ENCODE measurements at places on chromosomes 1 and 21.

- DNase-seq: no peak
Observed at GRCh38 chr21:14210738-14211137, at the start of gene LIPI. Gene LIPI (minus strand): TSS chr21:14210955. CDS start chr21:14210845, 110 bp downstream.

- DNase-seq: no peak
Observed at GRCh38 chr1:234525099-234525799, 46.3 kb upstream of the TARBP1 start.

DNA sequence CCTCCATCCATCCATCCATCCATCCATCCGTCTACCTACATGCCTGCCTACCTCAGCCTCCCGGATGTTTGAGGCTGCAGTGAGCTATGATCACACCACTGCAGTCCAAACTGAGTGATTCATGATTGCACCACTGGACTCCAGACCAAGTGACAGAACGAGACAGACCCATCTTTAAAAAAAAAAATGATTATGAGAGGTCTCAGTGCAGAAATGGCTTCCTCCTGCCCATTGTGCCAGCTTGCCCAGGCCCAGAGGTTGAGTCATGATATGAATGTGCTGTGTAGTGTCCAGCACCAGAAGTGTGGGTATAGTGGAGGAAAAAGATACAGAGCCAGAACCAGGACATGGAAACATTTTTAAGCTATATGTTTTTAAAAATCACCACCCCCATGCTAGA, 149.9 kb downstream of the KIF26B start:
- DNase-seq: no peak

DNA sequence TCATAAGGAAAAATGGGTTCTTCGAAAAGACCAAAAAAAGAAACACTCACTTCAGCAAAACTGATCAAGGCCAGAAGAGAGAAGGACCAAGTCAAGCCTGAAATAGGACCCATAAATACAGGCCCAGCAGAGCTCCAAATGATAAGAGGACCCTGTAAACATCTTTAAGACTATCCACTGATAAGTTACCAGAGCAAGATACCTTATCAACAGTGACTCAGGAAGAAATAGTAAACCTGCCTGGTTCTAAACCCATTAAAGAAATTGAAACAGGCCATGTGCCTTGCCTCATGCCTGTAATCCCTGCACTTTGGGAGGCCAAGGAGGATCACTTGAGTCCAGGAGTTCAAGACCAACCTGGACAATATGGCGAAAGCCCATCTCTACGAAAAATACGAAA, 81.8 kb upstream of the ERRFI1 start:
- DNase-seq: no peak

DNA sequence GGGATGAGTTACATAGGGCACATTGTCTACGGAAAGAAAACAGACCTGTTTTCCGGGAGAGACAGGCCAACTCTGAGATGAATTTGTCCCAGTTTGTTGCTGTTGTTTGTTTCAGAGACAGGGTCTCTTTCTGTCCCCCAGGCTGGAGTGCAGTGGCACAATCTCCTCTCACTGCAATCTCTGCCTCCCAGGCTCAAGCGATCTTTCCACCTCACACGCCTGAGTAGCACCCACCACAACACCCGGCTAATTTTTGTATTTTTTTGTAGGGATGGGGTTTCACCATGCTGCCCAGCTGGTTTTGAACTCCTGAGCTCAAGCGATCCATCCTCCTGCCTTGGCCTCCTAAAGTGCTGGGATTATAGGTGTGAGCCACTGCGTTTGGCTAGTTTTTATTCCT, 125.5 kb upstream of the ERRFI1 start:
- no peak for DNase-seq

- DNase-seq: no peak
Observed at GRCh38 chr1:173095632-173096031, 44.9 kb upstream of the TNFSF18 start.

- DNase-seq: no peak
Observed at GRCh38 chr21:26847002-26847401, 1.8 kb upstream of the ADAMTS1 start.

- DNase-seq: no peak
Observed at GRCh38 chr1:244458781-244459180, 2.3 kb upstream of the CATSPERE start.

- DNase-seq: no peak
Observed at GRCh38 chr1:55500601-55501000, 285.4 kb upstream of the USP24 start.

GRCh38 chr1:93694819-93695218, 13.2 kb upstream of the BCAR3 start:
- DNase-seq: no peak

- no peak for DNase-seq
Observed at GRCh38 chr1:178364782-178365181, 132.0 kb downstream of the CLEC20A start.

DNA sequence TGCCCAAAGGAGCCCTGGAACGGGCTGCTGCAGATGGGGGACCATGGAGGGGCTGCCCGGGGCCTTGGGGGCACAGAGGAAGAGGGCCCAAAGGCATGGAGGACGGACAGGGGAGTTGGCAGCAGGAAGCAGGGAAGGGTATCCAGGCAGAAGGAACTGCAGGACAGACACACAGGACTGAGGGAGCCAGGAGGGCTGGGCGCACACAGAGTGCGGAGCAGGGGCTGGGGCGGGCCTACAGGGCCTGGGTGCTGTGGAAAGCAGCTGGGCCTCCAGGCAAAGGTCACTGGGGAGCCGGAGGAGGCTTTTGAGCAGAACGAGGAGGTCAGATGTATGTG, 28.1 kb downstream of the KRTAP10-1 start:
- no peak for DNase-seq

DNA sequence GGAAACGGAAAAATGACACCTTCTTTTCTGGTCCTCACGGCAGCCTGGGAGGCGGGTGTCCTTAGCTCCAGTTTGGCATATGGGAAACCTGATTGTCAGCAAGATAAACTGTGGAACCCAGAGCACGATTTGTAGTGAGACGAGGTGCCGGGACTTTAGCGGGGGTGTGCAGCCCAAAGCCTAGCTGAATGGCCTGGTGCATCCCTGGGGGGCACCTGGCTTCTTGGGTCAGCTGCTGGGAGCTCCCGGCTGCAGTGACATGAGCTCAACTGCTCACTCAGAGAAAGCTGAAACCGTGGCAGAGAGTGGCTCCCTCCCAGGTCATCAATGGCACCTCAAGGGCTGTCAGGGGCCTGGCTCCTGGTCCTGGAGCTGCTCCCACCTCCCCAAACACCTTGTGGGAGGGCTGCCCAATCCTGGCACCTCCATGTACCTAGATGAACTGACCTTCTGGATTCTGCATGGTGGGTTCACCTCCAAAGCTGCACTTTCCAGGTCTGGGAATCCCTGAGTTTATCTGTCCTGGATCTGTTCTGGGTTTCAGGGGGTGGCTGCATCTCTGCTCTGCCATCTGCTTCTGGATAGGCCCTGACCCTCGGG, 260.5 kb downstream of the MATN1 start:
- DNase-seq: no peak

DNA sequence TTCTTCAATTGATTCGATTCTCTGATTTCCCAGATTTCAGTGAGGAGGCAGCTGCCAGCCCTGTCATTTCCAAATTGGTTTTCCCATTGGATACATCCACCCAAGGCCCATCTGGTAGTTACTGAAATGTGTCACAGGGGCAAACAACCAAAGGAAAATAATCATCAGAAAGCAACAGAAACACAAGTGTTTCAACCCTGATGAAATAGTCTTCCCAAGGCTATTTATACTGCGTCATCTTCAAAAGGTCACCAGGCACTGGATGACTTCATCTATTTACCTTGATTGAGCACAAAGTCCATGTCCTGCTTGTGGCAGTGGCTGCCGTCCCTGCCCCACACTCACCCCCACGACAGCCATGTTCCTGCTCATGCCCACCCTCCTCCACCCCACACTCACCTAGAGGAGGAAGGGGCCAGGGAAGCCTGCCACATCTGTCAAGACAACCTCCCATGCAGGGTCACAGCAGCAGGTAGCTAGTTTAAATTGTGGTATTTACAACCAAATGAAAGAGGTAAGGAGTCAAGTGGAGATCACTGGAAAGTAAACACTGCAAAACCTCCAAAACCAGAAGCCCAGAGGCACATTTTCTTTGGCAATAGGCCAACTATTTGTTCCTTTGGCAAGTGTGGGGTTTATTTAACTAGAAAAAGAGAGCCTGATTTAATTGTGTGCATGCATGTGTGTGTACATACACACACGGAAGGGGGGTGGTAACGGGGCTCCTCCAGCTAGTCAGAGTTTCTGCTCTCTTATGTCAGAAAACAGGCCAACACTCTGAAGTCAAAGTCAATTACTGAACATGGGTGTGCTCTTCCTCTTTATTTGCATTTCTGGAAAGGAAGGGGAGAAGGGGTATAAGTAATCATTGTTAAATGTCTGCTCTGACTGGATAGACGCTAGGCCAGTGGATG, 49.5 kb upstream of the RAB4A start:
- no peak for DNase-seq

DNA sequence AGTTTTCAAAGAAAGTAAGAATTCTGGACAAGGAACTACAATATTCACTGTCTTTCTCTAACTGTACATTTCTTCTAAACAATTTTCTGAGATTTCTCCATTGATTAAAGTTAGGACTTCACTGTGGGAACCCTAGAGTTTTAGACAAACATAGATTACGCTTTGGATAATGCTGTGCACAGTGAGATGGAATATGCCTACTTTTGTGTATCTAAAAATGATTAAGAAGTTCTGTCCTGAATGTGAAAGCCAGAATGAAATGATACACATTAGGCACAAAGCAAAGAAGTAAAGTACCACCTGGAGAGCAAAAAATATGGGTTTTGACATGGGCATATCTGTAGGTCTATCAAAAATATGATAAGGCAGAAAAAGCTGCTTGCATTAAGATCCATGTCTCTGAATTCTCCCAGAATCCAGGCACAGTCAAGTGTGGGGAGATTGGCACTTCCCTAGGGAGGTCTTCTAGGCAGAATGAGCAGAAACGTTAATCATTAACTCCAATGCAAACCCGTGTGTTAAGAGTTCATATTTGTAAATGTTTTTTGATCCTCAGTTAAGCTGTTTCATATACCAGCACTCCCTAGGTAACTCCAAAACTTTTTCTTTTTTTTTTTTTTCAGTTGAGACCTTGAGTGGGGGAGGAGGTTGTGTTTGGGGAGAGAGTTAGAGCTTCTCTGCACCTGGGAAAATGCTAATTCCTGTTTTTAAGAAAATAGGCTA, 467.1 kb downstream of the LMO4 start:
- DNase-seq: no peak

DNA sequence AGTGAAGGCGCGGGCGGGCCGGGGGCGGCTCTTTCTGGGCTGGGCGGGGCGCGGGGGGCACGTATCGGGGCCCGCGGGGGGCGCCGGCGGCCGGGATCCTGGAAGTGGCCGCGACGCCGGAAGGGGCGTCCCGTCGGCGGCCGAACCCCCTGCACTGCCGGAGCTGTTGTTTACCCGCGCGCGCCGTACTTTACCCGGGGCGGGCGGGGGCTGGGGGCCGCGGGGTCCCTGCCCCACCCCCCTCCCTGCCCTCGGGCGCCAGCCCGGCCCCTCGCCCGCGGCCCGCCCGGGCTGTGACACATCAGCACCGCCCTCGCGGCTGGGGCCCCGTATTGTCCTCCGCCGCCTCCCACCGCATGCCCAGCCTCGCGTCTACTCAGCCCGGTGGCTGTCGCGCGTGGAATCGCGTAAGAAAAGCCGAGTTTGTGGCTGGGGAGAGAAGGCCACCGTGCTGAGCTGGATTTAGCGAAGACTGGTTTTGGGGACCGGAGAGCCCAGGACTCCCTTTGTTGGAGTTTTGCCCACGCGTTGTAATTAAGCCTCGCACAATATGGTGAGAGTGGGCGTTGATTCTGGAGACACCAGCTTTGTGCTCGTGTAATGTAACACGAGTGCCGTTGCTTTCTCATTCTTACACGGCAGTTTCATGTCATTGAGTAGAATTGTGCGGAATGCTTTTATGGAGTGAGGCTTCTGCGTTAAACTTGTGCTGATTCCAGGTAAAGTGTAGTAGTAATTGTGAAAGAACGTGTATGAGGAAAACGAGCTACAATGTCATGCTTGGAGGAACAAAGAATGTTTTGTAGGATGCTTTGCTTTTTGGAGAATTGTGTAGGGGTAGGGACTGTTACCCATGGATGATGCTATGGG, 559 bp downstream of the BACH1 start:
- DNase-seq: peak; percentile 74

GRCh38 chr21:28252928-28253327, 739.7 kb downstream of the LTN1 start:
- no peak for DNase-seq

GRCh38 chr21:38297194-38297631, 40.4 kb downstream of the KCNJ15 start:
- no peak for DNase-seq

GRCh38 chr1:64984737-64985136, 18.4 kb upstream of the JAK1 start:
- no peak for DNase-seq

DNA sequence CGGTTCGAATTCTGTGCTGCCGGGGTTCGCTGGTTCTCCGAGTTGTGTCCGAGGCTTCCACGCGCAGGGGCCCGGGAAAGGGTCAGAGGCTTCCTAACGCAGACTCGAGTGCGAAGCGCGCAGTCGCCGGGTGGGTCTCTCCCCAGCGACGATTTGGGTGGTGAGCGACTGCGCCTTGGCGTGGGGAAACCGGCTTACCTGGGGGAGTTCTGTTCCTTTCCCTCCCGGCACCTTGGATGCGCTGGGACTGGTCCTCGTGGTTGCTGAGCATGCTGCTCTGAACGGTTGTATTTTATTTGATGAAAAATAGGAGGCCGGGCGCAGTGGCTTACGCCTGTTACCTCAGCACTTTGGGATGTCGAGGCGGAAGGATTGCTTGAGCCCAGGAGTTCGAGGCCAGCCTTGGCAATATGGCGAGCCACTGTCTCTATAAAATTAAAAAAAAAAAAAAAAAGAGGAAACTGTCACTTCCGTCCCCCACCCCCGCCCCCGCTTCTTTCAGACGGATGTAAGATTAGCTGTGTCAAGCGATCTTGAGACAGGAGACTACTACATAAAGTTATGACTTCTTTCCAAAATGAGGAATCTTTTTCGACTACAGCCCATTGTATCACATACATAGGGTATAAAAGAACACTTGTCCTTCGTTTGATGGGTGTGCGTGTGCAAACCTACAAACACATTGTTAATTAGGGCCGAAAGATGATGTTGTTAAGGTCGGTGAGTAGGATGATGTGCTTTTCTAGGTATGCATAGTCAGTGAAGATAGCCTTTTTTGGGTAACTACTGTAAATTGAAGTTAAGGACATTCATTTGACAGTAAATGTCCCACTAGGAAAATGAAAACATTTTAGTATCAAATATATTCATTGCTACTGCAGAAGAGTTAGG, at the start of gene CCDC18:
TSS of gene CCDC18 (plus strand) at position 2 of the 891 bp plus-strand sequence. CDS start 2,638 bp downstream, outside the sequence.
- DNase-seq: peak; percentile 62

DNA sequence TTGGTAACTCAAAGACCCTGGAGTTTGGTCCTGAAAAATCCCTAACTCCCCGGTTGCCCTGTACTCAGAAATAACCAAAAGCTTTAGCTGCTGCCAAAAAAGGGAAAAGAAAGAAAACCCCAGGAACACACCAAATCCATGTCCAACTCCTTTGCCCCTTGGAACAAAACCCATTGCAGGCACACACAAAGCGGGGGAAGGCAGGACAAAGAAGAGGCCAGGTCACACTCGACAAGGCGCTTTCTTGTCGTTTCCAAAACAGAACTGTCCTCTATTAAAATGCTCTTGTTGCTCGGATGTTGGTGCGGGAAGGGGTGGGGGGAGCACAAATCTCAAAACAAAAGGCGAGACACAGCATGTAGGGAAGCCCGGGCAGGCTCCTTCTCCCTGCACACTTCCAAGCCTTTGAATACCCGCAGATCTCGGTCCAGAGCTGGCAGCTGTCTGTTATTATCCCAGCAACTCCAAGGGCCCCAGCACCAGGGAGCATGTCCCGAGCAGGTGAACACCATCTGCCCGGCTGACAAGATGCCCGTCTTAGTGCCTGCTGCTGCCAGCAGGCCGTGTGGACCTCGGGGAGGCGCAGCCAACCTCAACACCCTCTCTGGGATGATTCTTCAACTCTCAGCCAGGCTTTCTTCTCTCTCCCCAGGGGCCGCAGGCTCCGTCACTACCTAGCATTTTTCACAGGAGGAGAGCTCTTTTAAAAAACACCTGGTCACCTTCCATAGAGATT, 96.4 kb downstream of the SSBP3 start:
- no peak for DNase-seq
